NCI-H446 (cell line): ENCODE measurements at places on chromosomes 13 and 19.

- no peak for DNase-seq
Measured at GRCh38 chr13:95660981-95661581, 15.9 kb upstream of the DNAJC3 start.

- no peak for DNase-seq
Measured at GRCh38 chr13:114279758-114280355, 1.5 kb upstream of the UPF3A start.

GRCh38 chr19:40525234-40526051 lies 51.2 kb upstream of the SHKBP1 start:
- no peak for DNase-seq

DNA sequence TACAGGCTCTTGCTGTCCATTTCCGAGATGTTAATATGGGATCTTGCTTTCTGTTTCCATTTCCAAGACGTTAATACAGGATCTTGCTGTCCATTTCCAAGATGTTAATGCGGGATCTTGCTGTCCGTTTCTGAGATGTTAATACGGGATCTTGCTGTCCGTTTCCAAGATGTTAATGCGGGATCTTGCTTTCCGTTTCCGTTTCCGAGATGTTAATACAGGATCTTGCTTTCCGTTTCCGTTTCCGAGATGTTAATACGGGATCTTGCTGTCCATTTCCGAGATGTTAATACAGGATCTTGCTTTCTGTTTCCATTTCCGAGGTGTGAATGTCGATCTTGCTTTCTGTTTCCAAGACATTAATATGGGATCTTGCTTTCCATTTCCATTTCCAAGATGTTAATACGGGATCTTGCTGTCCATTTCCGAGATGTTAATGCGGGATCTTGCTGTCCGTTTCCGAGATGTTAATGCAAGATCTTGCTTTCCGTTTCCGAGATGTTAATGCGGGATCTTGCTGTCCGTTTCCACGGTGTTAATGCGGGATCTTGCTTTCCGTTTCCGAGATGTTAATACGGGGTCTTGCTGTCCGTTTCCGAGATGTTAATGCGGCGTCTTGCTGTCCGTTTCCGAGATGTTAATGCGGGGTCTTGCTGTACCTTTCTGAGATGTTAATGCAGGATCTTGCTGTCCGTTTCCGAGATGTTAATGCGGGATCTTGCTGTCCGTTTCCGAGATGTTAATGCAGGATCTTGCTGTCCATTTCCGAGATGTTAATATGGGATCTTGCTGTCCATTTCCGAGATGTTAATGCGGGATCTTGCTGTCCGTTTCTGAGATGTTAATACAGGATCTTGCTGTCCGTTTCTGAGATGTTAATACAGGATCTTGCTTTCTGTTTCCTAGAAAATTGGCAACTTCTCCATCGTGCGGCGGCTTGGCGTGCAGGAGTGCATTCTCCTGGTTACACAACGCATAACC lies 38.3 kb downstream of the PEX11G start:
- no peak for DNase-seq

GRCh38 chr13:112793545-112794445 lies 104.0 kb downstream of the ATP11A start:
- no peak for DNase-seq

DNA sequence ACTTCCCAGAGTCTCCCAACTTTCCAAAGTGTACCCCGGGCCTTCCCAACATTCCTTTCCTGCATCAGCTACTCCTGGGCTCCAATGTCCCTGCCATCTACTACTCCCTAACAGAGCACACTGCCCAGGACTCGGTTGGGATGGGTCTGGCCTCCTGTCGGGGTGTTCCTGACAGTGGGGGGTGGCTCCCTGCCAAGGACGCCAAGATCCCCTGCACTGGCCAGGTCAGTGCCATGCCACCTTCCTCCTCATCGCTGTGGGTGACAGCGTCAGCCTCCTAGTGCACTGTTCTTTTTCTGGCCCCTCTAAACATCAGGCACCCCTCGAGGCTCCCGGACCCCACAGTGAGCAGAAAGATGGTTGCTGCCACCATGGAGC lies 13.8 kb downstream of the EPS15L1 start:
- DNase-seq: no peak

DNA sequence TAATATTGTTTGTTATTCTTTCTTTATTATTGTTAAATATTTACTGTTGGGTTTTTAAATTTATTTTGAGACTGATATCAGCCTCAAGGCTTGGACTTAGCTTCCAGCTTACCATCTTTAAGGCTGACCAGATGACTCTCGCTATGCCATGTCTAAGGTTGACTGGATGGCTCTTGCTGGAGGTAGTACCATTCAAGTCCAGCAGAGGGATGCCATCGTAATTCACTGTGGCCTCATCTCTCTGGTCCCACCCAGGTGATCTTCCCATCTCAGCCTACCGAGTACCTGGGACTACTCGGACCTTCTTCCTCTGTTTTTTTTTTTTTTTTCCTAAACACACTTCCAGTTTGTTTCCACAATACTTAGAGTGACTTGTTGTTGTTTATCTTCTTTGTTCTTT lies 41.7 kb upstream of the ZNF91 start:
- DNase-seq: no peak

GRCh38 chr19:36773223-36773579 lies 594 bp upstream of the ZNF850 start:
- DNase-seq: no peak
